OCI-LY7 (cell line): ENCODE measurements at places on chromosomes 7 and 10.

GRCh38 chr10:70753026-70753663, 32.0 kb downstream of the TBATA start:
- DNase-seq = no peak

- no peak for DNase-seq
Measured at GRCh38 chr10:62658516-62658915, 146.0 kb upstream of the ADO start.

DNA sequence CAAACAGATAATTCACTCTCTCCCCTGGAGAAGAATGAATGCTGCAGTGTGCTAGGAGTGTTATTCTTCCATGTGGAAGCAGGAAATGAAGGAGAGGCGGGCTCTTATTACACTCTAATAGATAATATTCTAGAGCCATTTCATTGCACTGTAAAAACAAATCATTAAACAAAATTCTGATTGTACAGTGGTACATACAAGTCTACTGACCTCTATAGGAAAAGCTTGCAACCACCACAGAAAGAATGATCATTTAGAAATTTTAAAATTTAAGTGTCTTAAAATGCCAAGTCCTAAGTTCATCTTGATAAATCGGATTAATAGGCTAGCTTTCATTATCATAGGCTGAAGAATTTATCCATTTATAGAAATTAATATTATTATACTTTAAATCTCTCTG, 960.3 kb upstream of the LRRN3 start:
- no peak for DNase-seq

DNA sequence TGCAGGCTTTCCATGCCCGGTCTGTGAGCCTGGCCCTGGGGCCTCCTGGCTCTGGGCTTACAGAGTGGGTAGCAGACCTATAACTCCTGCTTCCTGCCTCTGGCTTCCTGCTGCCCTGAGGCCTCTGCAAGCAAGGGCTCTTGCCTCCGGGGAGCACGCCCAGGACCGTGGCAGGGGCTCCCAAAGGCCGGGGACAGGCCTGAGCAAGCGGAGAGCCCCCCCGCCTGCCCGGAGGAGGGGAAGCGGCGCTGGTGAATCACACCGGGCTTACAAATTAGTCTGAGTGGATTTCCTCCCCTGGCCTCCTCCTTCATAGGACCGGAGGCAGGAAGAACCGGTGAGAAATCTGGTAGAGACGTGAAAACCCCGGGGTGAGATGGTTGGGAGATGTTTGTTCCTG, 1.5 kb upstream of the MYL10 start:
- no peak for DNase-seq

DNA sequence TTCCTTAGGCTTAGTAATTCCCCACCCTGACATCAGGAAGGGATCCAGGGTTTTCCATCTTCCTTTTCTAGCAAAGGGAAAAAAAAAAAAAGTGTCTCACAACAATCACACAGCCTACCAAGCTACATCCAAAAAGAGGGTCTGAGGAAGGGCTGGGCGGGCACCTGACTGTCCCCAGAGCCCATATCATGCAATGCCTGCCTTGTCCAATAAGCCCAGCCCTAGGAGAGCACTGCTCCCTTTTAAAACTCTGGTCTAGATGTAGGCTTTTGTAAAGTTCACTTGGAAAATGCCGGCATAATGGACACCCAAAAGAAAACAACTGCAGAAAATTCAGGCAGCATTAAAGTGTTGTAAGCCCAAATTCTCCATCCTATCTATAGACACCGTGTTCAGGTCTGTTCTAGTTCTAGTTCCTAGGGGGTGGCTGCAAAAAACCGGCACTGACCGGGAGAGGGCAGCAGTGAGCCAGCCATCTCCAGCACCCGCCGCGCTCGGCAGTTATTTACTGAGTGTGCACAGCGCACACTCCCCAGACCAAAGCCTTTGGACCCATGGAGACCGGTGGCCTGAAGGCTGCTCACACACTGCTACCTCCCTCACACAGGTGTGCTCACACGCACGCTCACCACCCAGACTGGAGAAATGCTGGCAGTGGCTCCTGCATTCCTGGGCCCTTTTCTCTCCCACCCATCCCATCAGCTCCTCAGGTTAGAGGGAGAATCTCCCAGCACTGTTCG, 48.7 kb downstream of the PODXL start:
- peak; percentile 73 for DNase-seq

DNA sequence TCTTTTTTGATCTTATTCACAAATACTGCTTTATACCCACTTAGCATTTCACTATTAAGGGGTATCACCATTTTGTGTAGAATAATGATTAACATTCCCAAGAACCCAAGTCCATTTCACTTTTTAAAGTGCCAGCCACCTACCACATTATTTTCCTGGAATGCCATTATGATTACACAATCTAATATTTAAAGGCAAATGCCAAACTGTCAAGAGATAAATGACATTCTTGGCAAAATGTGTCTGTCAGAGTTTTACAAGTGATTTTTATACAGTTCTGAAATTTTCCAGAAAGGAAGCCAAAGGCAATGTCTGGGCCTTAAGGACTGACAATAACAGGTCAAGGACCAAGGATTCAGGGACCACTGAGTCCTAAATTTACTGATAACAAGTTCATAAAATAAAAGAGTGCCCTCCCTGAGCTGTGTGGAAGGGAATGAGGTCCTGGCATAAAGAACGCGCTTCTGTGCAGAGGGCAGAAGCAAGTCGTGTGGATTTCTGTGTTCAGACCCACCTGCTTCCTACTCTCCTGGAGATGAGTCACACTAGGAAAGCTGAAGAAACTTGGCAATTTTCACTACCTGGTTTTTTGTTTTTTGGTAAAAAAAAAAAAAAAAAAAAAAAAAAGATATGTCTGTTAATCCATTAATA, 66.5 kb downstream of the UBE2H start:
- no peak for DNase-seq

- no peak for DNase-seq
Measured at GRCh38 chr10:124078714-124079113, 14.7 kb downstream of the CHST15 start.

- DNase-seq = no peak
Measured at GRCh38 chr10:114297136-114297705, 58.2 kb downstream of the VWA2 start.

- no peak for DNase-seq
Measured at GRCh38 chr7:50591480-50592438, 26.6 kb upstream of the DDC start.

DNA sequence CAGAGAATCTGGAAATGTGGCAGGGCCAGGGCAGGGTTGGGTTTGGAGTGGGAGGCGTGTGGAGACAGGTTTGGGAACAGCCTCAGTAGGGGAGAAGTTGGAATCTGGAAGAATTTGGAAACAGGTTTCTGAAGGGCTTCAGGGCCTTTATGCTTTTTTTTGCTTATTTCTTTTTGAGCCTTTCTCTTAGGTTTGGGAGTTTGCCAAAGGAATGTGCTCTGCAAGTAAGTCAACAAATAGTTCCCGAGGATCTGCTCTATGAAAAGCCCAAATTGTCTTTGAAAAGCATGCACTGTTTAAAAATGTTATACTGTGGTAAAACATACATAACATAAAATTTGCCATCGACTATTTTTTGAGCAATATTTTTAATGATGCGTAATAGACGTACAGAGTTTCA, 86.7 kb upstream of the ADRB1 start:
- DNase-seq = no peak

GRCh38 chr7:127478461-127478860, 86.0 kb upstream of the ZNF800 start:
- DNase-seq = no peak

- DNase-seq = no peak
Measured at GRCh38 chr7:157929671-157930070, 592.9 kb downstream of the DNAJB6 start.

DNA sequence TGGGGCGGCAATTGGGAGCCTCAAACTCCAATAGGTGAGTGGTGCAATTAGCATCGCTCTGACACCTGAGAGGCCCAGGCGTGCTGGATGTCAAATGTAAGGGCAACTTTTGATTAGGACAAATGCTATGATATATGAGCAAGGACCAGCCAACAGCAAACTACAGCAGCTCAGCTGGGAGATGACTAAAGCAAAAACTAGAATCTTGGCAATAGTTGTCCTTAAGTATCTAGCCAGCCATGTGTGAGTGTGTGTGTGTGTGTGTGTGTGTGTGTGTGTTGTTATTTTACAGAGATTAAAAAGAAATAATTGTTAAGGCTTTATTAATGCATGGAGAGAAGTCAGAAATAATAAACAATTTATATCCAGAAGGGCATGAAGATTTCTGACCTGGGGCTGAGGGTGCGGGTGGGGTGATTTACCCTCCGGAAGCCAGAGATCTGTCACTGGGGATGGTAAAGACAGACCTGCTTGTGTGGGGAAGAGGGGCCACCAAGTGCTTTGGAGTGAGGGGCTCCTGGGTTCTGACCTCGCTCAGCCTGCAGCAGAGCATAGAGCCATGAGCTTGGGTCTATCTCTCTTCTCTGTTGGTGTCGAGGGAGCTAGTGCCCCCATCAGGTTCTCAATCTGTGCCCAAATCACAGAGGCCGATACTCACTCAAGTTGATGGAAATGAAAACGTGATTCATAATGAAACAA, 77.3 kb downstream of the EMX2 start:
- DNase-seq = no peak

DNA sequence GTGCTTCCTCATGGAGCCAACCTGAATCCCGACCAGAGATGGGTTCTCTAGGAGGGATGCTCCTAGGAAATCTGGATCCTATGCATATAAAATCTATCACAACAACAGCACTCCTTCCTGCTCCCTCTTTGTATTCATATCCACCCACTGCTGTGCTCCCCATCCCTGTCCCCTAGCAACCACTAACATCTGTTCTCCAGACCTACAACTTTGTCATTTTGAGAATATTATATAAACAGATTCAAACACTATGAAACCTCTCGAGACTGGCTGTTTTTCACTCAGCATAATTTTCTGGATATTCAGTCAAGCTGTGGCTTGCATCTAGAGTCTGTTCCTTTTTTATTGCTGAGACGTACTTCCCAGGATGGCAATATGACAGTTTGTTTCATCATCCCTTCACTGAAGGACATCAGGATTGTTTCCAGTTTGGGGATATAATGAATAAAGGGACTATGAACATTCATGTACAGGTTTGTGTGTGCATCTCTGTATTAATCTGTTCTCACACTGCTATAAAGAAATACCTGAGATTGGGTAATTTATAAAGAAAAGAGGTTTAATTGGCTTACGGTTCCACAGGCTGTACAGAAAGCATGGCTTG, 36.0 kb upstream of the PRR15 start:
- no peak for DNase-seq

DNA sequence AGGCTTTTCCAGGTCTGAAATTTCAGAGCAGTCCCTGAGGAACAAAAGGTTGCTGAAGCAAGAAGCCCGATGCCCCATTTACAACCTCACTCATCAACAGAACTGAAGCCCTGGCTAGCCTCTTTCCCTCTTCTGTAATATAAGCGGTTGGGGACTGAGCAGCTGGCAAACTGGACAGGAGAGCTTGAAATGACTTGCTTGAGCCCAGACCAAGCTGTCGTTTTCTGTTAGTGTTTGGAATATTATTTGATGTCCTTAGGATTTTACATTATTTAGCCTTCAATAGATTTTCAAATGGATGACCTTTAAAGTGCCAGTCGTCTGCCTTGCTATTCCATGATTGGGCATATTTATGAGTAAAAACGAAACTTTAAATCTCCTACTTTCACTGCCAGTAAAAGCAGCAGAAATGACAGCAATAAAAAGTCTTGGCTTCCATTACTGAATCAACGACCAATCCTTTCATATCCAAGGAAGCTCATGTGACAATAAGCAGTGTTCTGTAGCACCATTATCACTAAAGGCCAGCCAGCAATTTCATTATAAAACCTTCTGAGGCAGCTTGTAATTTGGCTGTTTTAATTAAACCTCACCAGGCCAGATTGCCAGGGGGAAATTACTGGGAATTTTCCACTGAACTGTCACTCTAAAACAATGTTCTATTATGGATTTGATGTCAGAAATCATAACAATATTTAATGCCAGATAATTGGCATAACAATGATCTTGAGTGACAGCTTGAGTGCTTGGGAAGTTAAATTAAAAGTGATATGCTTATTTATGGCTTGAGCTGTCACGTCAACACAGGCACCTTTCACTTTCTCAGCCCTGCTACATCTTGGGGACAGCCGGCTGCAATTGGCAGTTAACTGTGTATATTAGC, 85.9 kb downstream of the LSMEM1 start:
- DNase-seq = no peak

- DNase-seq = no peak
Measured at GRCh38 chr7:11648980-11649379, 183.0 kb downstream of the THSD7A start.

- DNase-seq = no peak
Measured at GRCh38 chr10:120186506-120186905, 270.5 kb upstream of the PLPP4 start.

DNA sequence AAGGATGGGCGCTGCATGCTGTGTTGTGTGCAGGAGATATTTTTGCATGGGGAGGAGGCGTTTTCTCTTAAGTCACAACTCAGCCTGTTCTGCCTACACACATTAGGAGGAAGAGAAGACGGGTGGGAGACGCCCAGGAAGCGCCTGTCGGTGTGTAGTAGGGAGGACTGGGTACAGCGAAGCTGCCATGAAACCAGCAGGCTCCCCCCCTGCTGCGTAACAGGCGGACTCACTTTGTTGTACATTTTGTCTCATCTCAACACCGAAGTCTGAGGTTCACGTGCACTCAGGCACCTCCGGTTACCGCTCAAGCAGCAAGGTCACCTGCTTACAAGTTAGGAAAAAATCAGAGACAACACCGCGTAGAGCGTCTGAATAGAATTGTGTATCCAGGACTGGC, 56.3 kb downstream of the CRTAC1 start:
- DNase-seq = no peak

GRCh38 chr10:128318366-128318765, 192.1 kb upstream of the MKI67 start:
- no peak for DNase-seq

DNA sequence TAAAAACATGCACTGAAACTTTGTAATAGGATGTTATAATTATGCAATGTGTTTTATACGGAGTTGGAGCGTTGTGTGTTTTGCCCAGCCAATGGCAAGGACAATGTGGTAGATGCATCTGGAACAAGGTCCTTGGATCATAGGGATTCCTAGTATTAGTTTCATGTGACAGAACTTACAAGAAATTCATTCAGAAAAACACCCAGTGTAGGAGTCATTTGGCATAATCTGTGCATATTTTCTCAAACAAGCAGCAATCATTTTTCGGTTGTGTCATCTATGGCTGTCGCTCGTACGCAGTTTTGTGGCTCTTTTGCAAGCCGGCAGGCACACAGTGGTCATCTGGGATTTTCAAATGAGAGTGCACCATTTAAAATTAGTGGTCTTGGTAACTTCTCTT, 19.8 kb downstream of the CREB5 start:
- no peak for DNase-seq

GRCh38 chr10:104300002-104300735, 31.2 kb downstream of the GSTO2 start:
- DNase-seq = no peak

DNA sequence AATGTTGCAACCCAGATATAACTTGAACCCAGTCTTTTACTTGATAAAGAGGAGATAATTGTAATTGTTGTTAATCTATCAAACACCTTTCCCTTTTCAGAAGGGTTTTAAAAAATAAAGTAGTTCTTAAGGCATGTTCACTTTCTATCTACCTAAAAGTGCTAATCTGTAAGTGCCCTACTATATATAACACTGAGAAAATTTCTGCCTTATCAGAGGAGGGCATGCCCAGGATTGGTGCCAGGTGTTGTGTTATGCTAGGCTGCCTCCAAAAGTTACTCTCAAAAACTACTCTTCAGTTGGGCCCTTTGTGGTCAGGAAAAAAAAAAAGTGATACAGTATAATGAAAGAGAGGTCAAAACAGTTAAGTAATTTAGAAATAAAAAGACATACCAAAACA, 36.3 kb downstream of the SMNDC1 start:
- peak; percentile 55 for DNase-seq

GRCh38 chr7:86937363-86937878, 122.0 kb downstream of the ELAPOR2 start:
- no peak for DNase-seq

GRCh38 chr7:38908759-38909335, at the start of gene VPS41:
VPS41 (minus strand) TSS chr7:38909191; CDS start chr7:38909174, 17 bp downstream.
- peak; percentile 82 for DNase-seq
